ENCODE measurements at places on chromosomes 16 and 17.
A peak's percentile ranks its signal among the peaks of the same experiment; 100 is the strongest.

DNA sequence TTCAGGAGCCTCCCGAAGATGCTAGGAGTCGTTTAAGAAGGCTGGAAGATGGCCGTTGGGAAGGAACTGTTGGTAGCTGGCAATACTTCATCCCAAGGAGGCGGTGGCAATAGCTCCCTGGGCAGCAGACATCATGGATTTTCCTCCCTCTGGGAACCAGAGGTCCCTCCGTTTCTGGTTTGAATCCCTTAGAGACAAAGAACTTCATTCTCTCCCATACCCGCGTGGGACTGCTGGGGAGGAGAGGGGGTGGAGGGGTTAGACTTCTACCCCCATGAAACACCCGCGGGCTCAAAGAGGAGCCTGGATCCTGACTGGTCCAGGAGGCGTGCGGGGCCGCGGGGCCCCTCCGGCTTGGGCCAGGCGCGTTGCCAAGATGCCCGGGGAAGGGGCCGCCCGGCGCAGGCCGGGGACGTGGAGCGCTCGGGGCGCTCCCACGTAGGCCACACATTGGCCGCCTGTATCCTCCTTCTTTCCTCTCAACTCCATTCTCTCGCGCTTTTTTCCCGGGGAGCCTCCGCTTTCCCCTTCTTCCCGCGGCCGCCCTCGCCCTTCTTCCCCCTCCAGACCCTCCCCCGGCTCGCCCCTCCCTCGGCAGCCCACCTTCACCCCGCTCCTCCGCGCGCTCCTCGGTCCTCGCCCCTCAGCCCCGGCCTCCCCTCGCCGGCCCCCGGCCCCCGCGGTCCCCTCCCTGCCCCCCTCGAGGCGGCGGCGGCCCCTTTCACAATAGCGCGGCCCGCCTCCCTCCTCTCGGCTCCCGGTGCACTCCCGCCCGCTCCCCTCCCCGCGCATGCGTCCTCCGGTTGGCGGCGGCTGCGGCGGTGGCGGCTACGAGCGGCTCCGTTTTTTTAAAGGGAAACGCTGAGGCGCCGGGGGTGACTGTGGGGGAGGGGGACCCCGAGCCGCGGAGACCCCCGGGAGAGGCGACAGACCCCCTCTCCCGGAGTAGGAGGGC is at the start of gene MSL1:
Gene MSL1, plus strand, starts transcription at position 791 of the 955 bp plus-strand sequence. CDS start 642 bp downstream, outside the sequence.
- peak; percentile 83 for DNase-seq

GRCh38 chr16:66920924-66921680 is 2.4 kb upstream of the CDH16 start:
- DNase-seq = no peak

GRCh38 chr17:68457168-68457538 is at the start of gene WIPI1:
WIPI1 (minus strand) TSS chr17:68457496; CDS start chr17:68457421, 75 bp downstream.
- no peak for DNase-seq

GRCh38 chr17:12727076-12727760 is 61.5 kb downstream of the MYOCD start:
- no peak for DNase-seq

- no peak for DNase-seq
These were observed 33.0 kb downstream of the TEX2 start for GRCh38 chr17:64229815-64230728.

GRCh38 chr17:56536766-56537165 is 56.7 kb upstream of the NOG start:
- DNase-seq = no peak
